ENCODE measurements at places on chromosomes 2 and 18.

DNA sequence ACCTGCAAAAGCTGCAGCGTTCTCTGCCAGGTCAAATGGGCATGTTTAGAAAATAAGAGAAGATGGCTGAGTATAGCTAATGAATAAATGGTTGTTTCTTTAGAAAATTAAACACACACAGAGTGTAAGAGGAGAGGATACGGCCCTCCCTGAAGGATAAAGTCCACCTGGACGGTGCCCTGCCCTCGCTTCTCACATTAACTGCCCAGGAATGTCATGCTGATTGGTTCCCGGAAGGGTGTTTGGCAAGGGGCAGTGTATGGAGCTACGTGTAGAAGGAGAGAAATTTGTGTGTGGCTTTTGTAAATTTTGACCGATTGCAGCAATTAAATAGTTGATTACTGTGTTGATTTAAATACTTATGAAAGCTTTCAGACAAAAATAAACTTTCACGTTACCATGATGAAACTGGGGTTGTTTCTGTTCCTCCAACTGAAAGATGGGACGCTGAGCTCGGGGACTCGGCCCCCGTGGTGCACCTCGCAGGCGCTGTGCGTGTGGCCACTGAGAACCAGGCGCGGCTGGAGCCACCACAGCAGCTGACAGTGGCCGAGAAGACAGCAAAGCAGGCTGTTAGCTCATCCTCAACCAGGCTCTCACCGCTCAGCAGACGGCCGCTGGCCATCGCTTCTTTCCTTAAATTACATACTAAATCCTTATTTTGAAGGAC is 22.7 kb downstream of the MPPE1 start:
- DNase-seq, result no peak

DNA sequence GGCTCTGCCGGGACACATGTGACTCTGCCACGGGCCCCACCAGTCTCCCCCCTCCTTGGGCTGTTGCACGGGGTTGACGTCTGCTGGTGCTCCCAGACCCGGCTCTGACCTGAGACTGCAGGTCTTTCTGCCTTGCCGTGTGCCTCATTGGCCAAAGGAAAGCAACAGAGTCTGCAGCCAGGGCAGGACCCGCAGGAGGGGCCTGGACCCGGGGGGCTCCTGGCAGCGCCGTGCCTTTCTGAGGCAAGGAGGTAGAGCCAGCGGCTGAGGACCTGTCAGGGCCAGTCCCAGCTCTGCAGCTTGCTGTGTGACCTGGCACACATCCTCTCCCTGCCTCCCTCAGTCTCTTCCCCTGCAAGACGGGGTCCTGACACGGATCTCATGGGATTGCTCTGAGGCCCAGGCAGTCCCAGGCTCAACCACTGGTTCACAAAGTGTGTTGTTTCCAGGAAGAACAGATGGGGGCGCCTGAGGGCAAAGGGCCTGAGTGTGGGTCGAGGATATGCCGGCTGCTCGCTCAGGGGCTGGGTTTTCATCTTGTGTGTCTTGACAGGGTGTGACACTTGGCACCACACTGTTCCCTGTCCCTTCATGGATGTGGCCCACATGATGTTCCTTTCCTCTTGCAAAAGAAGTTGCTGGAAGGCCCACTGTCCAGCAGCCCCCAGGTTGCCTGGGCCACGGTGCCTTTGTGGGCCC is 9.0 kb downstream of the CAPN10 start:
- no peak for DNase-seq

GRCh38 chr2:238255636-238256035 is 15.8 kb upstream of the HES6 start:
- DNase-seq, result no peak

DNA sequence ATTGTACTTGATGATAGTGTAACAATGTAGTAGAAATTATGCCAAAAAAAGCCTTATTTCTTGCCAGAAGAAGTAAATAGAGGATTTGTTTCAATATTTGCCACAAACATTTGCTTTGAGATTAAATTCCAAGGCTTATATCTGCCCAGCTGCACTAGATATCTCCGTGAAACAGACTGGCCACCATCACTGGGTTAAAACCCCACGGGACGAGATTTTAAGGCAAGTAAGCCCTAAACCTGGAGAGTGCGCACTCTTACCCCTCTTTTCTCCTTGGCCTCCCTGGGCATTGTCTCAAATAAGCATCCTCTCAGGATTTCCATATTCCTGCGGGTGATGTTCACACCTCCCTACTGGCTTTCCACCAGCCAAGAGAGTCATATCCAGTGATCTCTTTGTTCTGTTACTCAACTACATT is 334.4 kb downstream of the AGPS start:
- no peak for DNase-seq

DNA sequence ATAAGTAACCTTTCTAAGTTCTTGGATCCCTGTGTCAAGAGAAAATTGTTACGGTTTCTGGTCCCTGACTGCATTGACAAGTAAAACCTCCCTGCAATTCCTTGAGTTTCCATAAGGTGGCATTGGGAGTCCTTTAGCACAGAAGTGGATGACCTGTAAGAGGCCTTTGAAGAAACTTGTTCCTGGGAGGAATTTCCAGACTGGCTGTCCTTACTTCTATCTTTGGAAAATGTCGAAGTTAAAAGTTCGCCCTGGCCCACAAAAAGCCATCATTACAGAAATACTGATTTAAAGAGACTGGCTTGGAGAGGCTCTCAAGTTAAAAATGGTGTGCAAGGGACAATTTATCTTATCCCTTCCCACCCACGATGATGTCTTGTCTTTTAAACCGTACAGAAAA is 218.4 kb downstream of the CDH20 start:
- DNase-seq, result no peak

- no peak for DNase-seq
These were observed 36.7 kb downstream of the EPAS1 start for GRCh38 chr2:46333912-46334311.

- no peak for DNase-seq
These were observed 107.3 kb upstream of the PID1 start for GRCh38 chr2:229378386-229378785.

GRCh38 chr18:45722899-45723298 is 1.1 kb upstream of the SLC14A1 start:
- DNase-seq, result peak; percentile 28

- no peak for DNase-seq
These were observed 75.9 kb downstream of the HRH4 start for GRCh38 chr18:24536326-24536725.

- no peak for DNase-seq
These were observed 433.8 kb downstream of the NBAS start for GRCh38 chr2:15127301-15127700.

GRCh38 chr2:51387235-51387634 is 355.3 kb upstream of the NRXN1 start:
- no peak for DNase-seq

- no peak for DNase-seq
These were observed 20.5 kb downstream of the APLF start for GRCh38 chr2:68487773-68488355.

GRCh38 chr18:995629-996028 is 91.0 kb downstream of the ADCYAP1 start:
- no peak for DNase-seq

GRCh38 chr18:2050702-2051201 is 520.6 kb downstream of the METTL4 start:
- DNase-seq, result no peak

GRCh38 chr2:200862532-200863000 is 1.9 kb downstream of the CLK1 start:
- DNase-seq, result no peak

GRCh38 chr2:18980104-18980785 is 378.2 kb downstream of the OSR1 start:
- no peak for DNase-seq

- no peak for DNase-seq
These were observed 395.7 kb upstream of the ST6GAL2 start for GRCh38 chr2:107281637-107282036.

GRCh38 chr2:112817082-112817689 is 19.4 kb downstream of the IL1B start:
- no peak for DNase-seq

GRCh38 chr2:236799391-236800026 is 229.9 kb downstream of the ACKR3 start:
- DNase-seq, result no peak

GRCh38 chr18:44786688-44787087 is 106.0 kb downstream of the SETBP1 start:
- no peak for DNase-seq

DNA sequence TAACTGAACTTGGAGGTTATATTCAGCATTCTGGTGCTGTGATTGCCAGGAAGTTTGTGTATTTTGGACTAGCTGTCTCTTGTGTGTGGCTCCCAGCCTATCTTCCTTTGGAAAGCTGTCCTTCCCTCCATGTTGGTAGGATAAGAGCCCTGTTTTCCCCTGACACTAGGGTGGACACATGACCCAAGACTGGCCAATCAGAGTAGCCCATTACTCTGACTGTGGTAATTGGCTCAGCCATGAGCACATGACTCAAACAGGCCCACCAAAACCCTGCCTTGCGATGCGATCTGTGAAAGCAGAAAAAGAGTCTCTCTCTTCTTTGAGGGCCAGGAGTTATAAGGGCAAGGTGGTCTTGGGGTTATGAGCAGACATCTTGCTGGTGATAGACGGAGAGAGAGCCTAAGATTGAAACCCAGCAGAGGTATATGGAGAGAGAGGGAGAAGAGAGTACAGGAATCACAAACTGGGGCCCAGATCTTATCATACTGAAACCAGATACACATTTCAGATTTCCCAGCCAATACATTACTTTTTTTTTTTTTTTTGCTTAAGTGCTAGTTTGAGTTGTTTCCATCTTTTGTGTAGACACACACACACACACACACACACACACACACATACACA is 45.3 kb upstream of the SERPINE2 start:
- no peak for DNase-seq

DNA sequence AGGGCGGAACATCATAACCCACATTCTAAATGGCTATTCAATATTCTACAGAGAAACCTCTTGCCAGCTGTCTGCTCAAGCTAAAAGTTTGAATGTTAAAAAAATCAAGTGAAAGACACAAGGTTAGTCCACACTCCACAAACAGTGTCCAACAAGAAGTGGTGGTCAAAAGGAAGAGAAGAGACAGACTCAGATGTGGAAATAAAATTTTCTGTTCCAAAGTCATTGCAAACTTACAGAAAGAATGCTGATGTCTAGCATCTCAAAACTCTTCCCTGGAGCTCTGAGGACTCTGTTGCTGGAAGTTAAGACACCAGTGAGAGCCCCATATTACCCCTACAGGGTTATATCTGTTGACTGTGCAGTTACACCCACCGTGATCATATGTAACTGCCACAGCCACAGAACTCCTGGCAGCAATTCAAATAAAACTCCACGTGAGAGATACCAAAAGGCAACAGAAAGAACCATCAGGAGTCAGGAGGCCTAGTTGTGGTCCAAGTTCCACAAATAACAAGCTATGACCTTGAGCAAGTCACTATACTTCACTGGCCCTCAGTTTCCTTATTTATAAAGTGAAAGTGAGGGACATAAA is 60.9 kb downstream of the AAK1 start:
- DNase-seq, result no peak

DNA sequence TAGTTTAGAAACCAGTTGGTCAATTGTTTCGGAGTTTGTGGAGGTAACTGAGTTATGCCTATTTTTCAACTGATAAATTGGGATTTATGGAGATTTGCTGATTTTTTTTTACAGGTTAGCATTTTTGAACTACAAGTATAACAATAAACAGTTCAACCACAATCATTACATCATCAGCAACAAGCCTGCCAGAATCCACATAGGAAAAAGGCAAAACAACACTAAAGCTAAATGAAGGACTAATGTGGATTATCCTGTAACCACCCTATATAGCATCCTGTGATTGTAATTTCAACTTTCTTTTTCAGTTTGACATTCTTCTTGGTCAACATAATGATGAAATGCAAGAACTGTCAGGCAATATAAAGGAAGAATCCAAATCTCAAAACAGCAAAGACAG is 76.5 kb downstream of the CCDC102B start:
- no peak for DNase-seq

GRCh38 chr2:64716569-64716968 is 62.9 kb upstream of the SERTAD2 start:
- DNase-seq, result no peak

- DNase-seq, result no peak
These were observed 89.0 kb upstream of the PPP1CB start for GRCh38 chr2:28662468-28663181.

GRCh38 chr2:19648583-19648982 is 253.2 kb downstream of the TTC32 start:
- no peak for DNase-seq

- DNase-seq, result no peak
These were observed 315.2 kb downstream of the STK39 start for GRCh38 chr2:167932123-167932693.

DNA sequence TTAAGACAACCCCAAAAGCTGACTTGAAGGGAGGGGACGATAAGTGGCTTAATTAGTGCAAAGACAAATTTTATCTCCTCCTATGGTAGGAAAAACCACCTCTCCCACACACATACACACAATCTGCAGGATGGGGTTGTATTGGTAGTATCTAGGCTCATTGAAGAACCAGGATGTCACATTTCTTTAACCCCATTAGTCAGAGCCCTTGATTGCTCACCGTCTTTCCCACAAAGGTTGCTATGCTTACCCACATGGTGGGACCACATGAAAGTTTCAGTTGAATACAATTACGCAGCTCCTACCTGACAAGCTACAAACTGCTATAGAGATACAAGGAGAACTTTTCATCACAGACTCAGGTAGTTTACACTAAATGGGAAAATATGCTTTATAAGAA is 765.0 kb upstream of the CELF4 start:
- DNase-seq, result no peak

DNA sequence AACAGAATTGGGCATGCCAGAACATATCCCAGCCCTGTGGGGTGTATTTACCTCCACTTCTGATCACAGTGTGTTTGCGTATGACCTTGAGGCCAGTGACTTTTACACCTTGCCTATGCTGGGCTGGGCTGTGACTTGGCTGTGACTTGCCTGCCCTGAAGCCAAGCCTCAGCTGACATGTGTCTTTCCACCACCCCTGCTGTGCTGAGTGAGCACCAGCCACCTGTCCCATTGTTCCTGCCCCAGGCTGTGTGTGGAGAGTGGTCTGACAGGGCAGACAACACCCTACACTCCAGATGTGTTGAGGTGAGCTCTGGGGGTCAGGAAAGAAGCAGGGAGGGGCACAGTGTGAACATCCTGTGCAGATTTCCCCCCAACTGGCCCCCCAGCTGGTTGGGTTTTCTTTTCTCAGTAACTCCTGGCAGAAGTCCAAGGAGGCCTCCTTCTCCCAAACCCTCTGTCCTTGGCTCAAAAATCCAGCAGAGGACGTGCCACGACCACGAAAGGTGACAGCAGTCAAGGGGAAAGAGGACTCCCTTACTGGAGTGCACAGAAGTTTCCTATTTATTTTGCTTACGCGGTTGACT is 5.1 kb upstream of the STEAP3 start:
- no peak for DNase-seq

- no peak for DNase-seq
These were observed 97.0 kb upstream of the SLC35G4 start for GRCh38 chr18:11512096-11513025.
